Esophagus muscularis mucosa (tissue), 4 donors: ENCODE measurements at places on chromosomes 6 and 20.

- H3K36me3 ChIP-seq = no peaks in the 10 kb centered on the region
- no peak overlapping the region for H3K4me3 ChIP-seq
- H3K4me1 ChIP-seq = peaks cover 10% of the 10 kb centered on the region
- H3K27ac ChIP-seq = no peak overlapping the region
Measured at GRCh38 chr6:56866917-56867522, 87.9 kb upstream of the BEND6 start.

- DNase-seq = no peak
- H3K36me3 ChIP-seq = no peaks in the 10 kb centered on the region
- H3K27ac ChIP-seq = peak overlapping the region; percentile 77
- no peak overlapping the region for H3K4me3 ChIP-seq
Measured at GRCh38 chr6:136646377-136646776, 96.2 kb upstream of the MAP7 start.

DNA sequence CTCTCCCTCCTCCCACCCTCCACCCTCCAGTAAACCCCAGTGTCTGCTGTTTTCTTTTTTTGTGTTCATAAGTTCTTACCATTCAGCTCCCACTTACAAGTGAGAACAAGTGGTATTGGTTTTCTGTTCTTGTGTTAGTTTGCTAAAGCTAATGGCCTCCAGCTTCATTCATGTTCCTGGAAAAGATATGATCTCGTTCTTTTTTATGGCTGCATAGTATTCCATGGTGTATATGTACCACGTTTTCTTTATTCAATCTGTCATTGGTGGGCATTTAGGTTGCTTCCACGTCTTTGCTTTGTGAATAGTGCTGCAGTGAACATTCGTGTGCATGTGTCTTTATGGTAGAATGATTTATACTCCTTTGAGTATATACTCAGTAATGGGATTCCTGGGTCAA, 42.7 kb upstream of the KCNG1 start:
- no peak overlapping the region for H3K27ac ChIP-seq
- no peak overlapping the region for H3K4me3 ChIP-seq
- no peaks in the 10 kb centered on the region for H3K36me3 ChIP-seq
- no peaks in the 10 kb centered on the region for H3K4me1 ChIP-seq

GRCh38 chr6:75481936-75482593, 11.5 kb downstream of the FILIP1 start:
- H3K27me3 ChIP-seq = no peaks in the 10 kb centered on the region
- no peak for DNase-seq
- H3K27ac ChIP-seq = peak overlapping the region; percentile 89
- H3K4me3 ChIP-seq = no peak overlapping the region
- H3K36me3 ChIP-seq = no peaks in the 10 kb centered on the region

DNA sequence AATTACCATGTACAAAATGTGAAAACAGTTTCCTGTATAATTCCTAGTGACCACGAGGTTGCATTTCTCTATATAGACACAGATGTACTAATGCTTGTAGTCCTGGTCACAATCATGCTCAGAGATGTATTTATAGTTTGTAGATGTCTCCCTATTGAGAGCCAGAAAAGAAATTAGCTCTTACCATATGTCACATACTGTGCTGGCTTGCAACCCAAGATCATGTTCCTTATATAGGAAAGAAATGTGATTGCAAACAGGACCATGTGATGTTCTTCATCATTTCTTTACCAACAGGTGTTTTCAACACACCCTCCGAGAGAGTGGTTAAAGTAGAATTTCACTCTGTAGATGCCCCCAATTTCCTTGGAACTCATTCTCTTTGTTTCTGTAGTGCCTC, 369.4 kb downstream of the CBLN4 start:
- DNase-seq = no peak
- H3K27ac ChIP-seq = no peak overlapping the region
- no peak overlapping the region for H3K4me3 ChIP-seq
- H3K27me3 ChIP-seq = no peaks in the 10 kb centered on the region

DNA sequence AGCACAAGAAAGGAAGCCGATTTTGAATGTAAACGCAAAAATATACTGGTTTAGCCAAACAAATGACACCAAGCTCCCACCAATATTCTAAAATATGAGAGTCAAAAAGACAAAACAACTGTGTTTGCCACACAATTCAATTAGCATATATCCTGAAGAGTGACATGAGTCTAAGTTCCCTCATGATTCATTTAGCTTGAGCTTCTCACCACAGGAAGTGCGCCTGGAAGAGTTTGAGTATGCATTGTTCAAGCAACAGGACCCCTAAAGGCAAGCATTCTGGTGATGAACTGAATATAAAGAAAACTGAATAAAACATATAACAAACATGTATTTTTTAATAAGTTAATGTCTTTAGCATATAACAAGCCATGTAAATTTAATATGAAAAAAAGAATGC, 115.2 kb upstream of the RUNX2 start:
- no peaks in the 10 kb centered on the region for H3K36me3 ChIP-seq
- H3K27me3 ChIP-seq = no peaks in the 10 kb centered on the region
- no peak for DNase-seq
- H3K27ac ChIP-seq = no peak overlapping the region

- peaks cover 7% of the 10 kb centered on the region for H3K36me3 ChIP-seq
- H3K27me3 ChIP-seq = no peaks in the 10 kb centered on the region
- H3K4me3 ChIP-seq = no peak overlapping the region
- no peak for DNase-seq
- no peak overlapping the region for H3K27ac ChIP-seq
- no peaks in the 10 kb centered on the region for H3K4me1 ChIP-seq
Measured at GRCh38 chr6:161256407-161256806, 17.5 kb downstream of the AGPAT4 start.

DNA sequence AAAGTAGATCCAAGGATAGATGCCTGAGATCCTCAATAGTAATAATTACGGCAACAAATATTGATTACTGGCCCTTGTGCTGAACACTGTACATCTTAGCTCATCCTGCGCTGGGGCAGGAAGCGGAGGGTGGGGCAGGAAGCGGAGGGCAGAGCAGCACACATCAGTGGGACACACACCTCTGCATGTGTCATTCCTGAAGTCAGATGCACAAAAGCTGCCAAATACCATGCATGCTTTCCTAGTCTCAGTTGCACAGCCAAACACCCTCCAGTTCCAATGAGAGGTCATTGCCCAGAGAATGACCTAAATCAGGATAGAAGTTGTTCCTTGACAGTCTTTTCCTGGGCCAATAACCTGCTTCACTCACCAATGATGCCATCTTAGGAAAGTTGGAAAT, 74.4 kb upstream of the FOXC1 start:
- H3K4me1 ChIP-seq = no peaks in the 10 kb centered on the region
- H3K27ac ChIP-seq = no peak overlapping the region
- H3K27me3 ChIP-seq = no peaks in the 10 kb centered on the region

GRCh38 chr6:108622641-108623298, 62.1 kb downstream of the FOXO3 start:
- DNase-seq = no peak
- H3K36me3 ChIP-seq = no peaks in the 10 kb centered on the region
- H3K4me1 ChIP-seq = peaks cover 100% of the 10 kb centered on the region
- H3K27ac ChIP-seq = peak overlapping the region; percentile 43

GRCh38 chr6:14953836-14954235, 292.0 kb upstream of the JARID2 start:
- no peaks in the 10 kb centered on the region for H3K36me3 ChIP-seq
- H3K4me3 ChIP-seq = no peak overlapping the region
- no peak overlapping the region for H3K27ac ChIP-seq
- H3K27me3 ChIP-seq = no peaks in the 10 kb centered on the region
- DNase-seq = no peak

DNA sequence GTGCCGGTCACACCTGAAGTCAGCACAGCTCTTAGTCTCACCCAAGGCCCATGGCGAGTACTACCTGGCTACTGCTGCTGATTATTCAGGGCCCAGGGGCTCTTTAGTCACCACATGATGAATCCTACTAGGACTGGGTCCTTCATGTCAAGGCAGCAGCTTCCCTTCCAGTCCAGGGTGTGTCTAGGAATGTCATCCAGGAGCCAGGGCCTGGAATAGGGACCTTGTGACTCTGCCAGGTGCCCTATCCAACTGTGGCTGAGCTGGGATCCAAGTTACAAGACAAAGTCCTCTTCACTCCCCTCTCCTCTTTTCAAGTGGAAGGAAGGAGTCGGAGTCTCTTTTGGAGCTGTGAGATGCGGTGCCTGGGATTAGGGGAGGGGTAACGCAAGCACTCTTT, 85.5 kb downstream of the CFAP61 start:
- DNase-seq = no peak
- H3K27me3 ChIP-seq = no peaks in the 10 kb centered on the region
- H3K4me1 ChIP-seq = no peaks in the 10 kb centered on the region
- no peaks in the 10 kb centered on the region for H3K36me3 ChIP-seq

- H3K27me3 ChIP-seq = peaks cover 13% of the 10 kb centered on the region
- H3K36me3 ChIP-seq = no peaks in the 10 kb centered on the region
- no peak overlapping the region for H3K4me3 ChIP-seq
- DNase-seq = no peak
Measured at GRCh38 chr6:159061805-159062563, 17.2 kb upstream of the TAGAP start.

DNA sequence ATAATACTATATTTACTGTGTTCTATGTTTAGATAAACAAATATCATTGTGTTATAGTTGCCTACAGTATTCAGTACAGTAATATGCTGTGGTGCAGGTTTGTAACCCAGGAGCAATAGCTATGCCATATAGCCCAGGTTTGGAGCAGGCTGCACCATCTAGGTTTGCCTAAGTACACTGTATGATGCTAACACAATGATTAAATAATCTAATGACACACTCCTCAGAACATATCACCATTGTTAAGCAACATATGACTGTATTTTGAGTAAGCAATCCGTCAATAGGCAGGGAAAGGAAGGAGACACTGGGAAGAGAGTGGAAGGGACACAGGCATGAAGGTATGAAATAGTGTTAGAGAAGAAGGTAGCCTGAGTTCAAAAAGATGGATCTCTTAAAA, 369.9 kb downstream of the PKHD1 start:
- H3K27me3 ChIP-seq = no peaks in the 10 kb centered on the region
- no peak overlapping the region for H3K27ac ChIP-seq
- no peaks in the 10 kb centered on the region for H3K36me3 ChIP-seq

DNA sequence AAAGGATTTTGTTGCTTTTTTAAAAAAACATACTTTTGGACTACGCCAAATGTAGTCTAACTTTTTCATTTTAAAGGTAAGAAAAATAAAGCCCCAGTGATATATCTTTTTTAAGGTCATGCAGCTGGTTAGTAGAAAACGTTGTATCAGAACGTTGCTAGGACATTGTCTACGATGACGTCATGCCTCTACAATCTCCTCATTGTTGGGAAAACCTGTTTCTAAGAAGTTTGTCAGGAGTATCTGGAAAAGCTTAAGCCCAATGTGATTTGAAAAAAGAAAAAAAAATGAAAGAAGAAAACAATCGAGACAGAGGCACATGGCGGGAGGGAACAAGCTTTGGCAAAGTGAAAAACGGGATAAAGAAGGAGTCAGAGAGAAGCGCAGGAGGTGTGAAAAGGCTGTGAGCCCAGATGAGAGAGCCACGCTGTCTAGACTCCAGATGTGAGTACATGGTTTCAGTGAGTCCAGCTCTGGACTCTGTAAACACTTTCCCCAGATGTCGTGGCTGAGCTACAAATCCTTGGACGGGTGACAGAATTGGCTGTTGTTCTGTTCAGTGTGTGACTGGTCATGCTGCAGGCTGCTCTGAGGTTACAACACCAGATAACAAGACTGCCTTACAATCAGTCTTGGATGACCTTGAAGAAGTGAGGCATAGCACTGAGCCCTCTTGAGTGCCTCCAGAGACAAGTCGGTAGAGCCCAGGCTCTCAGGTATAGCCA, 656.7 kb upstream of the ID4 start:
- no peaks in the 10 kb centered on the region for H3K36me3 ChIP-seq
- H3K27me3 ChIP-seq = no peaks in the 10 kb centered on the region
- peak overlapping the region; percentile 38 for H3K27ac ChIP-seq
- no peak for DNase-seq

GRCh38 chr20:5024982-5025381, 23.7 kb upstream of the SLC23A2 start:
- H3K4me3 ChIP-seq = no peak overlapping the region
- DNase-seq = no peak
- no peaks in the 10 kb centered on the region for H3K36me3 ChIP-seq
- no peaks in the 10 kb centered on the region for H3K4me1 ChIP-seq

- no peaks in the 10 kb centered on the region for H3K36me3 ChIP-seq
- peaks cover 6% of the 10 kb centered on the region for H3K4me1 ChIP-seq
- peaks cover 11% of the 10 kb centered on the region for H3K27me3 ChIP-seq
- no peak overlapping the region for H3K27ac ChIP-seq
- peak overlapping the region; percentile 4 for H3K4me3 ChIP-seq
Measured at GRCh38 chr20:56343861-56344381, 14.9 kb upstream of the FAM210B start.

DNA sequence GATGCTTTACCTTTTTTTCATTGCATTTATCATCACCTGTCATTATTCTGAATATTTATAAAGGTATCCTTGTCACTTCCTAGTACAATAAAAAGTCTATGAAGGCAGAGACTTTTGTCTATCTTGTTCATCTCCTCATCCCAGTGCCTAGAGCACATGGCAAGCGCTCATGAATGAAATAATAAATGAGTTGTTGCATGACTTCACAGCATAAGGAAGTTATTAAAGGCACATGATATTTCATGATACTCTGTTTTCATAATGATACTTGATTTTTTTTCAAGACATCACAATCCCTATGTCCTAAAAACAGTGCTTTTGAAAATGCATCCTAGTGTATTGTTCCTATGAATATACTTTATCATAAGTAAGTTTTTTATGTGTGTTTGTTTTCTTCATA, 310.6 kb upstream of the RSPO3 start:
- H3K4me3 ChIP-seq = no peak overlapping the region
- no peak for DNase-seq
- H3K27ac ChIP-seq = no peak overlapping the region

DNA sequence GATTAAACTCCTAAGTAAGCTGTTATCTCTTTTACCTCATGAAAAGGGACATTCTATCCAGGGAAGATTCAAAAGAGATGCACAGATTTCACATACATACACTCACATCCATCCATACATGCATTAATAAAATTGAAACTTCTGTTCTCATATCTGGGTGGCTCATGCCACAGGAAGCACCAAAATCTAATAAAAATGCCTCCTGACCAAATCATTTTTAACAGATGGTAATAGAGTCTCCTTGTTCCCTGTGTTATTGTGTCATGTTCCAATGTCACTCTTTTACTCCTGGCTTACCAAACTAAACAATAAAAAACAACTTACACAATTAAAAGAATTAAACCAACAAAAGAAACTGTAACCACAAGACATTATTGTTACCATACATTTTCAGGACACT, 742.1 kb upstream of the MANEA start:
- H3K4me3 ChIP-seq = no peak overlapping the region
- no peaks in the 10 kb centered on the region for H3K36me3 ChIP-seq
- H3K27ac ChIP-seq = no peak overlapping the region
- no peak for DNase-seq
